Fibroblast of skin of left quadriceps (primary cell): ENCODE measurements at places on chromosomes 16 and 17.

GRCh38 chr17:81557276-81558114 lies 5.3 kb upstream of the FAAP100 start:
- no peak for DNase-seq

- DNase-seq: no peak
These were observed 39.2 kb downstream of the ZNF778 start for GRCh38 chr16:89256651-89257254.

- DNase-seq: no peak
These were observed 468.0 kb downstream of the HS3ST3B1 start for GRCh38 chr17:14768923-14769322.

GRCh38 chr16:78446992-78447563 lies 347.6 kb downstream of the WWOX start:
- no peak for DNase-seq

DNA sequence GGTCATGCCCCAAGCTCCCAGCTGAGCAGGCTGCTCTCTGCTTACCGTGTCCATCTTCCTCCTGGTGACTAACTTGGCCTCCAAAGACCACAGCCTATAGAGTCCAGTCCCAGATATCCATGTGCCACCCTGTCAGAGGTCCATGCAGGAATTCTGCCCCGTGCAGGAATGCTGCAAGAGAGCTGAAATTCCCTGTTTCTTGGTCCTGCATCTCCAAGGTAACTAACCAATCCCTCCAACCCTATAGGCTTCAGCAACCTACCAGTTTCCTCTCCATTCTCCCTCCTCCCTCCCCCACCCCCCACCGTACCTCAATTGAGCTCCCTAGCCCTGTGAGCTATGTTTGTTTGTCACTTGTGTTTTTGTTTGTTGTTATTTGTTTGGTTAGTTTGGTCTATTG lies 9.6 kb upstream of the MKS1 start:
- DNase-seq: no peak

DNA sequence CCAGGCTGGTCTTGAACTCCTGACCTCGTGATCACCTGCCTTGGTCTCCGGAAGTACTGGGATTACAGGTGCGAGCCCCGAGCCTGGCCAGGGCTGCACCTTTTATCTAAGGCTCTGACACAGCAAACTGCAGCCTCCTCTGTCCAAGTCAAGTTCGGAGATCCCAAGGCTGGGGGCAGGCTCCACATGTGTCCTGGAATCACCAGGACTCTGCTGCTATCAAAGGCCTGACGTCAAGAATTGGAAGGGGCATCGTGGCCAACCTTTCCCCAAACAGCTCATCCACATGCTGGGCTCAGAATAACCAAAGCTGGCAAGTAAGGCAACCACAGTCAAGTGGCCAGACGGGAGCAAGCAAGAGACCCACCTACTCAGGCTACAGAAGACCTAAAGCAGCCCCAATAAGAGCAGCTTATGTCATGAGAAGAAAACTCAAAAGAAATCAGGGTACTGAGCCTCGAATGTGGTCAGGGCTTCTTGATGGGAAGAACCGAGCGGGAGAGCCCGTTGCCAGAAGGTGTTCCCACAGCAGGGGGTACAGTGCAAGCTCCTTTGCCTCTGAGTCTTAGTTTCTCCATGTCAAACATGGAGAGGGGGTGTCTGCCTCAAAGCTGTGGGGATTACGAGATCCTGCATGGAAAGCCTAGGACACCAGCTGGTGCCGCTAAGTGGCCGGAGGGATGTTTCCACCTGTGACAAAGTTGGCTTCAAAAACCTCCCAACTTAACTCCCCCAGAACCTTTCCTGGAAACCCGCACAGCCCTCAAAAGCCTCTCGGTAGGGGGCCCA lies 7.9 kb downstream of the MYBBP1A start:
- no peak for DNase-seq

GRCh38 chr16:22813223-22813947 lies 577 bp upstream of the HS3ST2 start:
- DNase-seq: peak; percentile 26

DNA sequence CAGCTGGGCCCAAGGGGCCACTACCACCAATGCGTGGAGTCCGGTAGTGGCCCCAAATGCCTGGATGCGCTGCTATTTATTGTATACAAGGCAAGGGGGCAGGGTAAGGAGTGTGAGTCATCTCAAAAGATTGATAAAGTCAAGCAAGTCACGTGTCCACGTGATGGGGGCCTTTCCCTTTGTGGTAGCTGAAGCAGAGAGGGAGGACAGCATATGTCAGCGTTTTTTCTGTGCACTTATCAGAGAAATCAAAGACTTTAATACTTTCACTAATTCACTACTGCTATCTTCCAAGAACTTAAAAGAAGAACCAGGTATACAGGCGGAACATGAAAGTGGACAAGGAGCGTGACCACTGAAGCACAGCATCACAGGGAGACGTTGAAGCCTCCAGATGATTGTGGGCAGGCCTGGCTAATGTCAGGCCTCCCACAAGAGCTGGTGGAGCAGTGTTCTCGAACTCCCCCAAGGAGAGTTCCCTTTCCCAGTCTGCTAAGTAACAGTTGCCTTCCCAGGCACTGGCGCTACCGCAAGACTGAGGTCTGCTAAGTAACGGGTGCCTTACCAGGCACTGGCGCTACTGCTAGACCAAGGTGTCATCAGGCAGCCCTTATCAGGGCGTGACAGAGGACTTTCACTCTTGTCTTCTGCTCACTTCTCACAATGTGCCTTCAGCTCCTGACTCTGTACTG lies 10.8 kb upstream of the ASB16 start:
- DNase-seq: no peak

GRCh38 chr16:81101702-81102101 lies 5.5 kb upstream of the GCSH start:
- DNase-seq: no peak

DNA sequence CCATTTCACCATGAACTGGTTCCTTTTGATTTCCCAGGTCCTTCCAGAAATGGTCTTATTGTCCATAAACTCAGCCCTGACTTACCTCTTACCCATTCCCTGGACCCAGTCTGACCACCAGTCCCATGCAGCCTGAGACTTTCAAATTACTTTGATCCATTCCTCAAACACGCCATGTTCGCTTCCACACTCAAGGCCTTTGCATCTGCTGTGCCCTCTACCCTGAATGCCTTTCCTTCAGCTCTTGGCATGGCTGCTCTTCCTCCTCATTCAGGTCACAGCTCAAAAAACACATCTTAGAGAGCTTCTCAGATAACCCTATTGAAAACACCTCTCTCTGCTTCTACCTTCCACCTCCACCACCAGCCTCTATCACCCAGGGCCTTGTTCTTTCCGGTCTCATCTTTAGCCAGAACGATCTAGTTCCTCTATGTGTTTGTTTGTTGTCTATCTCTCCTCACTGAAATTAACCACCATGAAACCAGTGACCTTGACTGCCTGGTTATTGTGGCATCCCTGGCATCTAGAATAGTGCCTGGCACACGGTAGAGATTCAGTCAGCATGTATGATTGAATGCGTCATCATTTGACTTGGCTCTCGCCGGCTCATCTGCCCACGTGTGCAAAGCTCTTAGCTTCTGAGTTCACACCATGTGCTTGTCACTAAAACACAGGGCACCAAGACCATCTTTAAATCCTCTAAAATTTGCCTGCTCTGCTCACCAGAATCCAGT lies 12.8 kb downstream of the CRYM start:
- DNase-seq: no peak

- no peak for DNase-seq
These were observed 451.5 kb upstream of the HSBP1 start for GRCh38 chr16:83356266-83356665.

- DNase-seq: no peak
These were observed 8.4 kb downstream of the FOXK2 start for GRCh38 chr17:82527898-82528297.

- DNase-seq: no peak
These were observed 17.4 kb downstream of the TMC6 start for GRCh38 chr17:78111016-78111726.

- no peak for DNase-seq
These were observed 28.3 kb upstream of the ZNF469 start for GRCh38 chr16:88354229-88355092.

- DNase-seq: peak; percentile 16
These were observed 4.2 kb downstream of the SMPD3 start for GRCh38 chr16:68444056-68444657.

DNA sequence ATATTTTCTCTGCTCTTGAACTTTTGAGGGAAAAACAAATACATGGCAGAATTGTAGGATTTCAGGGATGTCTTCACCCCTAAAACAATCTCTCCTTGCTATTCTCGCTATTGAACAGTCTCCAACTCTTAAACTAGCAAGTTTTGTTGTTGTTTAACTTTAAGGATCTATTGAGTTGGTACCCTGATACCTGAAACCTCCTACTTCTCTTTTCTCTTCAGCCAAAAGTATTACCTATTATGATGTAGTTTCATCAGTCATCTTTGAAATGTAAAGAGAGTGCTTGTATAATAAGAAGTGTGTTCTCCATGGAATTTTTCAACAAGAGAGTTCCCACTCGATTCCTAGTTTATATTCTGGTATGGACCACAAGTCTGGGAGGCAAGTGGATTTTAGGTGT lies 211.6 kb upstream of the TBX2 start:
- no peak for DNase-seq

DNA sequence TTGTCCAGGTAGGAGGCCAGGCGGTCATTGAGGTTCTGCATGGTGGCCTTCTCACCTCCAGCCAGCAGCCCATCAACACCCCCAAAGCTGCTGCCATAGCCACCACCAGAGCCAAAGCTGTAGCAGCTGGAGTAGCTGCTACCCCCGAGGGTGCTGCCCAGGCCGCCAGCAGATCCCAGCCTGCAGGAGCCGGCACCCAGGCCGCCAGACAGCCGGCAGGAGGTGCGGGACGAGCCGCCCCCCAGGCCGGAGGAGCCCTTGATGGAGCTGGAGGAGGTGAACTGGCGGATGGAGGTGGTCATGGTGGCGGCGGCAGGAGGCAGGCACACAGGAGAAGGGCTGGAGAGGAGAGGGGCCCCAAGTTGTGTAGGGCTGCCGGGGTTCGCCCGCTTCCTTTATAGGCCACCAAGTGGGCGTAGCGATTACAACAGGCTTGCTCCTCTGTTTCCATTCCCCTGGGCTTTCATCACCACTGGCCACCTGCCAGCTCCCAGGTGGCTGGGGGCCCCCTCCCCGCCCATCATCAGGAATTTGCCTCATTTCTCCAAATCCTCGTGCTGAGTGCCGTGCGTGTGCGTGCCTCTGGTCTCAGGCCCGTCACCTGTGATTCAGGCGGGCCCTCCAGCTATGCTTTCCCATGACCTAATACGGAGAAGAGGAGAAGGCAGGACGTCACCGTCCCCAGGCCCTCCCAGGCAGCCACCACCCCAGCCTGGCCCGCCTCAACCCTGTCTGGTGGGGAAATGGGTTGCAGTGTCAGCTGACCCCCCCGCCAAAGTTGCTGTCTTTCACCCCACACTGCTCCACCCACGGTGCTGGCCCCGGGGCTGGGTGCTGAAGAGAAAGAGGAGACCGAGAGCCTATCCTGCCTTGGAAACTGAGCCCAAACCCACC lies at the start of gene KRT17:
Gene KRT17, minus strand, starts transcription at position 368 of the 894 bp plus-strand sequence. Its CDS starts 66 bp downstream, at position 302.
- no peak for DNase-seq

DNA sequence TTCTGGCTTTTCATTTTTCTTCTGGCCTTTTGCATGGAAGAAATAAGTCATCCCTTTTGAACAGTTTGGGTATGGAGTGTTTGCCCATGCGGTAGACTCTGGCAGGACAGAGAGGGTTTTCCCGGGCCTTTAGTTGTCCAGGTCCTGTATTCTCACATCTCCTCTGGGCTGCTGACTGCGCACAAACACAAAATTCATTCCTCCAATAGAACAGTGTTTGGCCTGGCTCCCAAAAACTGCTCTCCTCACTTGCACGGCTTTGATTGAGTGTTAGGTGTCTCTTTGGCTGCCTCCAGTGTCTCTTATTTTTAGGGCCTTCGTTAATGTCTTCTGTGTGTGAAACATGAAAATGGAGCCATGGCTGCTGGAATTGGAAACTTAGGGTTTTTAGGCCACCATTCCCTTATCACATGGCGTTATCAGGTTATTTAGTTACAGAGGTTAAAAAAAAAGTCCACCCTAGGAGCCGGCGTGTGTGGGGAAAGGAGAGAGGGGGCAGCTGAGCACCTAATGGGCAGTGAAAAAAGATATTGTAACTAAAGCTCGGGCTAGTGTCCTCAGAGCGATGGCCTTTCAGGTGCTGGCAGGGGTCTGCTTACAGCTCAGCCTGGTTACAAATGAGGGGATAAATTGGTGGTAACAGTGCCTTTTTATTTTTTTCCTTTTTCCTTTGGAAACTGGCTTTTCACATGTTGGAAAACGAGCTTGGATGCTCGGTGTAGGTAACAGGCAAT lies 47.3 kb downstream of the PRKCA start:
- no peak for DNase-seq

DNA sequence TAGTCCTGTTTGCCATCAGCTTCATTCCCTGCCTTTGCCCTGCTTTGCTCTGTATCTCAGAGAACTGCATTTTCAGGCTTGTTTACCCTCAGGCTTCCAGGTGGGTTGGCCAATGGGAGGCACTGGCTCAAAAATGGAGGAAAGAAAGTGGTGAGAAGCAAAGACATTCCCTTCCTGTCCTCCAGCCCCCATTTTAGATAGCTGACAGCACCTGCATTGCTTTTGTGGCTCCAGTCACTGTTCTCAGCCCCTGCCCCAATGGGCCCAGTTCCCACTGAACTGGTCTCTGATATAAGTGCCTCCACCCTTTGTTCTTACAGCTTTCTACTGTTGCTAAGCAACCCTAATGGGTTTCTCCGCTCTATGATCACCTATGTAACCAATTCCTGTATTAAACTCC lies 19.4 kb upstream of the SDK2 start:
- no peak for DNase-seq

DNA sequence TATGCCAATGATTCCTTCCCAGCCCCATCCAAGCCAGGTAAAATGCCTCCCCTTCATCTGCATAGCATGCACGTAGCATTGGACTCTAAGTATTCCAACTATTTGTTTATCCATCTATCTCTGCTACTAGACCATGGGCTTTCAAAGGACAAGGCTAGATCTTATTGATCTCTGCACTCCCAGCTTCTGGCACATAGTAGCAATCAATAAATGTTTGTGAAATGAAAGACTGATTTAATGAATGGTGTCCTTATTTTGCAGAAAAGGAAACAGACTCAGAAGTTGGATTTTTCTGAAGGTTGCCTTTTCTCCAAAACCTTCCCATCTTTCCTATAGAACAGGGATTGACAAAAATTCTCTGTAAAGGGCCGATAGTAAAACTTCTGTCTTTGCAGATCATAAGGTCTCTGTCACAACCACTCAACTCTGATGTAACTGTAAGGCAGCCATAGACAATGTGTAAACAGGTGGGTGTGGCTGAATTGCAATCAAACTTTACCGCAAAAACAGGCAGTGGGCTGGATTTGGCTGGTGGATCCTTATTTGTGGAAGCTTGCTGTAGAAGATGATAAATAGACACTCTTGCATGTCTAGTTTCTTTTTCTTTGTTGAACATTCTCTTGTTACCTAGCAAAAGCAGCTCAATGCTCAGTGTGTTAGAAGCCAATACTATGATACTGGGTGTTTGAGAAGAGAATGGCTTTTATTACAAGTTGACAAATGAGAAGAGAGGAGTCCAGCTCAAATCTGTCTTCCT lies 7.6 kb upstream of the CMTR2 start:
- no peak for DNase-seq

DNA sequence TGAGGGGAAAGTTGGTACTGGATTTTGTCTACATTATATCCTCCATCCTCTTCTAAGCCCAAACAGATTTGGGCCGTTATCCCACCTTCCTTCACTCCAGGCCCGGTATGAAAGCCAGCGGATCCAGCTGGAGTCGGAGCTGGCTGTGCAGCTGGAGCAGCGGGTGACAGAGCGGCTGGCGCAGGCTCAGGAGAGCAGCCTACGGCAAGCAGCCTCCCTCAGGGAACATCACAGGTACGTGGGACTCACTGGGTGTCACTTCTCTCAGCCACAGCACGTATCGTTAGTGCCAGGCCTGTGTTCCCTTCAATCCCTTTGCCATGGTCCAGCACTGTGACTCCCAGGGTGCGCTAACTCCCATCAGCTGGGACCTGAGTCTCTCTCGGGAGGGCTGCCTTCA lies 11.3 kb downstream of the CNTROB start:
- no peak for DNase-seq
